Thymus (tissue), 14 donors: ENCODE measurements at places on chromosomes 1 and 21. TPM values are rescaled to one million over a fixed set of nuclear protein-coding genes. Genes with fewer than 3 reads are reported as not detected.

Gene IFI16
- total RNA-seq = 204 TPM

Gene MMEL1
- total RNA-seq = 0.33 TPM

Gene STX12
- total RNA-seq = 16.6 TPM

Gene PER3
- 1.5 TPM for total RNA-seq

Gene HEYL
- 0.42 TPM for total RNA-seq

Gene CHIA
- 0.05 TPM for total RNA-seq

Gene FAM151A
- total RNA-seq = 0.47 TPM

Gene PCAT6
- 0.19 TPM for total RNA-seq

Gene LCE1A
- total RNA-seq = not detected

Gene SLAMF8
- total RNA-seq = 14.2 TPM

Gene VSIG8
- 0.24 TPM for total RNA-seq

Gene MYBPH
- total RNA-seq = 0.99 TPM

Gene THEM5
- total RNA-seq = 0.09 TPM

Gene FCER1G
- total RNA-seq = 24.0 TPM

Gene NPPA
- 0.80 TPM for total RNA-seq

Gene RABGGTB
- 85.9 TPM for total RNA-seq

Gene PLXNA2
- 1.9 TPM for total RNA-seq

Gene KIRREL1
- total RNA-seq = 5.9 TPM

Gene NPPB
- 0.47 TPM for total RNA-seq

Gene SELE
- total RNA-seq = 2.8 TPM

Gene PPT1
- total RNA-seq = 81.5 TPM

Gene FCRL4
- 0.19 TPM for total RNA-seq

Gene KRTAP22-2
- total RNA-seq = not detected

Gene TMEM269
- total RNA-seq = 0.05 TPM

Gene MX1
- 148 TPM for total RNA-seq

Gene BSND
- 0.14 TPM for total RNA-seq

Gene AVPR1B
- total RNA-seq = 0.09 TPM

Gene RNU1-1
- 17,380 TPM for total RNA-seq

Gene LCE2A
- not detected for total RNA-seq

Gene LCE2B
- 0.09 TPM for total RNA-seq

Gene KANK4
- total RNA-seq = 0.99 TPM
